ENCODE measurements at places on chromosomes 4 and X. TPM values are rescaled to one million over a fixed set of nuclear protein-coding genes. Genes with fewer than 3 reads are reported as not detected.

Gene GRK4
- total RNA-seq, result 2.2 TPM

Gene USP26
- total RNA-seq, result not detected

Gene LNX1
- total RNA-seq, result not detected

Gene PTPN13
- total RNA-seq, result 0.08 TPM

Gene CHRDL1
- not detected for total RNA-seq

Gene SCRG1
- total RNA-seq, result not detected

Gene ARX
- not detected for total RNA-seq

All from activated CD8-positive, alpha-beta T cell treated with anti-CD3 and anti-CD28 coated beads, Interleukin-2, amount 10 ng/mL, durations not matched to agents 7 days and 5 days (primary cell).